ENCODE measurements at places on chromosomes 12 and 14.

DNA sequence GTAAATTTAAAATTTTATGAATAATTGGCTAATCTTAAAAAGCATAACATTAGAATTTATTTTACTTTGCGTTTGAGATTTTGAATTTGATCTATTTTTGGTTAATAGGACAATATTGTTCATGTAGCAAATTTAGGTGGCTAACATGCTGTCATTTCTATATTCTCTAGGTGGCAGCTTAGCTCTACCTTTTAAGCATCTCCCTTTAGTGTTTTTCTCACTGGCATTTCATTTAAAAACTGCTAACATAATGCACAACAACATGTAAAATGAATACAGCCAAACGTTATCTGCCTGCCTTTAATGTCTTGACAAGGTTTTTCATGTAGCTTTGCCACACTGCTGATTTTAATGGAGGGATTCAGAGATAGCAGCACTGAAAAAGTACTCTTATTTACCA is 272.4 kb upstream of the FBXO33 start:
- no peak for DNase-seq

DNA sequence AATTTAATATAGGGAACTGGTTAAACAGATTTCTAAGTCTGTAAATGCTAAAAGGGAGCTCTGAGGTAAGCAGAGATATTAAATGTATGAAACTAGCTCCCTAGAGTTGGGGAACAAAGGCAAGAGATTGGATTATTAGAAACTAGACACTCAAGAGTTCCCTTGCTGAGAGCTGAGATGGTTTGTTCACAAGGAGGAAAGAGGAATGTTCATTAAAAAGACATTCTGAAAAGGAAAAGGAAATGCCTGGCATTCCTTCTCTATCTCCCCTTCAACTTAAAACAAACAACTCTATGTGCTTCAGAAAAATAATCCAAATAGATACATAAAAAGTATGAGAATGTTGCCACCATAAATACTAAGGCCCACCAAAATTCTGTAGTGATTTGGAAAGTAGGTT is 73.7 kb downstream of the GALNT4 start:
- DNase-seq: no peak

DNA sequence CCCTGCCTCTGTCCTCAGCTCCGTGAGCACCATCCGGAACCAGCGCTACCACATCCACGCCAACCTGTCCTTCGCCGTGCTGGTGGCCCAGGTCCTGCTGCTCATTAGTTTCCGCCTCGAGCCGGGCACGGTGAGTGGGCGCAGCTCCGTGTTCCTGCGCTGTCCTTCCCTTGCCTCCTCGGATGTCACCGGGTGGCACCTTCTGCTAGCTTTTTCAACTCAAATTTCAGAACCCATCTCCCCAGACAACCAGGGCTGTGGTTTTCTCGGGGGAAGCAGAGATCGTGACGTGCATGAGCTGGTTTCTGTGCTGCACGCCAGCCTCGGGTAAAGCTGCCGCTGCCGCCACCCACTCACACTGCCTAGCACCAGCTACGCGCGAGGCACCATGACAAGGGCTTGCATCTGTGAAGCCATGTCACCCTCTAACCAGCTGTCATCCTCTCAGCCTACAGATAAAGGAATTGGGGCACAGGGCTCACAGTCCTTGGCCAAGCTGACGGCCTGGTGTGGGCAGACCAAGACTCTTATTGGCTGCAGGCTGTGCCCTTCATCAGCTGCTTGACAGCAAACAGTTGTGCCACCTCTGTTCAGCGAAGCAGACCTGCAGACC is 152.1 kb downstream of the ADGRD1 start:
- DNase-seq: peak; percentile 35

- DNase-seq: no peak
Measured at GRCh38 chr12:23428758-23429157, 520.7 kb downstream of the SOX5 start.

GRCh38 chr12:47458279-47458678 is 247.6 kb downstream of the RPAP3 start:
- no peak for DNase-seq

DNA sequence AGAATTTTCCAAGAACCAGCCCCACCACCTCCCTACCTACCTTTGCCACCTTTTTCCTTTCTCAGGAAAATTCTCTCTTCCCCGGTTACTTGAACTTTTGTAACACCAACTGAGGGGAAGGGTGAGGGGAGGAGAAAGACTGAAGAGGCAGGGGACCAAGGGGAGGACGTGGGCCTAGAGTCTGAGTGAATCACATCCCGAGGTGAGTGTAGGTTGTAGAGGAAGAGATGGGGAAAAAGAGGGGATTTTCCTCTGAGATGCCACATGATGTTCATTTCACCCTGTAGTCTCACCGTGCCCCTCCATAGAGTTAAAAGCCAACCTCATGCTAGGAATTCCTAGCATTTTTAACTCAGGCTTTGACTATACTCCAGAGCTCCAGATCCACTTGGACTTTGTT is 311.8 kb downstream of the RPAP3 start:
- DNase-seq: no peak

- DNase-seq: no peak
Measured at GRCh38 chr14:45135156-45135555, 574 bp upstream of the FANCM start.

DNA sequence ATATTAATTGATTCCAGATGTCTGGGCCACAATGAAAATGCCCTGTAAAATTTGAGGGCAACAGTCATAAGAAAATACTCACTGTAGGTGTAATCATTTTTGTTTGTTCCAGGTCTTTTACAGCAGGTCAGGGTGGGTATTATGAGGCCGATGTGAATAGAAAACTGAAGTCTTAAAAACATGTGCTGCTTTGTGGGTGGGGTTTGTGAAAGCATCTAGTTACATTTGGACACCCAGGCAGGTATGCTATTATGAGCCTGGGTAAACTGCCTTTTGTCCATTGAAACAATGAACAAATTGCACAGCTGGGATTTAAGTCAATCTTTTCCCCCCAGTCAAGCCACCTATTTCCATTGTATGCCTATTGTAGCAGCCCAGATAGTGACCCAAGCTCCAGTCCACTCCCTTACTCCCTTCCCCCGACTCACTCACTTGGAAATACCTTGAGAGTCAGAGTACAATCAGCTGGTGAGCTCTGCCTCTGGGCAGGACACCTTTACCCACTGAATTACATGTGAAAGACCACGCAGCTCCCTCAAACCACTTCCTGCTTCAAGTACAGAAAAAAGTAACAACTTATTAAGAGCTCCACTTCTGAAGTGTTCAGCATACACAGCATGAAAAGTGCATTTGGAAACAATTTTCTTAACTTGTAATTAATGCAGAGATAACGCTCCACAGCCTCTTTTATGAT is 1.8 kb downstream of the IGF1 start:
- DNase-seq: no peak

- no peak for DNase-seq
Measured at GRCh38 chr14:100007254-100007653, 58.0 kb upstream of the EVL start.

GRCh38 chr12:12405882-12406281 is 49.0 kb downstream of the BORCS5 start:
- no peak for DNase-seq

GRCh38 chr14:53758141-53758540 is 198.5 kb downstream of the BMP4 start:
- no peak for DNase-seq

GRCh38 chr12:16189849-16190248 is 87.6 kb downstream of the SLC15A5 start:
- no peak for DNase-seq

DNA sequence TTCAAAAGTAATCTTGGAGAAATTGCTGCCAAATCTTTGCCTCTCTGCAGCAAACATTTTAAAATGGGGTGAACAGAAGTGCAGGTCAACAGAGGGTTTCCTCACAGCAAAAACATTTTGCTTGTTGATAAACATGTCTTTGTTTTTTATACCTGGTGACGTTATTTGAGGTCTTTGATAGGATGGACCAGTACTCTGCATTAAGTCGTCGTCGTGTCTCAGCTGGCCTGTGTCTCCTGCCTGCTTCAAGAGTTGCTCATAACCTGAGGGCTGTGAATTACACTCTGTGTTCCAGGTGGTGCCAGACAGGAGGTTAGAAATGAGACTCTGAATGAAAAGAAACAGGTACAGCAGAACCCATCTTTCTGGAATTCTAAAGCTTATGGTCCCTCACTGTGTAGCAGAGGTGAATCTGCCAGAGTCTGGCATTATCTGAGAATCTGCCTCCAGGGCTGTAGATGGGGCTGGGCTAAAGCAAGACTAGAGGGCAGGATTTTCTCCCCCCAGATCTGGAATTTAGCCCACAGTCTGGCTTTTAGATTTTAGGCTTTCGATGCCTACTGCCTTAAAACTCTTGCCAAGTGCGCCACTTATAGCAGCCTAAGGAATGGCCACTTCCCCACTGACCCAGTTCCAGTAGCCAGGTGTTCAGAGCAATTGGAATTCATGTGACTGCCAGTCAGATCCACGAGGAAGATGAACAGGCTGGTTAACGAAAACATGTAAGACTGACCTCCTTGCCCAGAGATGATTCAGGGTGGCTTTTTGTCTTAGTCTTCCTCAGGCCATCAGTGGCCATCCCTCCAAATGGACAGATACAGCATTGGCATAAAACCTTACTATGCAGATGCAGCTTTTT is 161.2 kb downstream of the PRKCH start:
- no peak for DNase-seq

DNA sequence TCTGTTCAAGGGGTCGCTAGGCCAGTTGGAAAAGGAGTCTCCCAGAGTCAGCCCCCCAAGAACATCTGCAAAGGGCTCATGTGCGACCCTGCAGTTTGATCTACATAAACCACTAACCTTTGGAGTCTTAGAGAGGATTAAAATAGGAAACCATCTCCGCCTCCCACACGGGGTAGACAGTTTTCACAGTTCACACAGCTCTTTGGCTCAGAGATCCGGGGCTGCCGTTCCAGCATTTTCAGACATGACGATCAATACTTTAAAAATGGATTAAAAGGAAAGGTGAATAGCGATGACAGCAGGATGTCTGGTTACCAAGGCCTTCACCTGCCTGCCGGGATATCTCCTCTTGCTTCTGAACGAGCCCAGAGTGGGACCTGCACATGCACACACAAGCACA is 59.8 kb upstream of the BCL11B start:
- no peak for DNase-seq

GRCh38 chr14:105488781-105489541 is 2.1 kb upstream of the TEDC1 start:
- DNase-seq: no peak

GRCh38 chr12:4369548-4369947 is 10.0 kb downstream of the FGF23 start:
- no peak for DNase-seq

- no peak for DNase-seq
Measured at GRCh38 chr14:35818346-35819115, 7.6 kb upstream of the BRMS1L start.

GRCh38 chr12:39571351-39571750 is 48.3 kb downstream of the ABCD2 start:
- DNase-seq: no peak

DNA sequence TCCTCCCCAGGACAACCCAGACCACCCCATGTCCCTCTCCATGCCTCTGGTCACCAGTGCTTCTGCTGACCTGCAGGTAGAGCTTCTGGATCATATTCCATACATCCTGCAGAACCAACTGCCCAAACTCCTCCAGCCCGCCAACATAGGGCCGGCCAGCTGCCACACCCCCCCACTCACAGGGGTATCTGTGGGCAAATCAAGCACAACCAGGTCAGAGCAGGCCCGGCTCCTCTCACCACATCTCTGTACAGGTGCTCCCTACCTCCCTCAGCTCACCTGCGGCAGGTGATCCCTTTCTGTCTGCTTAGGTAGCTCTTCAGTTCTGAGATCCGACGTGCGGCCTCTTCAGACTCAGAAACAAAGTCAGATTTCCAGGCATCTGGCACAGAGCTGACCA is 29.0 kb downstream of the TEP1 start:
- no peak for DNase-seq

DNA sequence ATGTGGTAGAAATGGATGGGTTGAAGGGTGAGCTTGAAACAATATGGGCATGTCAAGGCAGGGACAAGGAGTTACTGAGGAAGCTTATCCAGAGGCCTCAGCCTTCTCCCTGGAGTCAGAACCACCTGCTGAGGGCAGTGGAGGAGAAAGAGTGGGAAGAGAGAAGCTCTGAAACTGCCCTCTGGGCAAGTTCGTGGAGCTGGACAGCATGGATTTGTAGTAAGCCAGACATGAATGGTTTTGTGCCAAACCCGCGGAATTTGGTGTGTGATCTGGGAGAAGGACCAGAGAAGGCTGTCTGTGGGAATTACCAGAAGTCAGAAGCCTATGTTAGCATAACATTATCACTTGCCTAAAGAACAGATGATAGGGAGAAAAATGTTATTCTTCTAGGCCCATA is 164.8 kb downstream of the SLC41A2 start:
- no peak for DNase-seq

DNA sequence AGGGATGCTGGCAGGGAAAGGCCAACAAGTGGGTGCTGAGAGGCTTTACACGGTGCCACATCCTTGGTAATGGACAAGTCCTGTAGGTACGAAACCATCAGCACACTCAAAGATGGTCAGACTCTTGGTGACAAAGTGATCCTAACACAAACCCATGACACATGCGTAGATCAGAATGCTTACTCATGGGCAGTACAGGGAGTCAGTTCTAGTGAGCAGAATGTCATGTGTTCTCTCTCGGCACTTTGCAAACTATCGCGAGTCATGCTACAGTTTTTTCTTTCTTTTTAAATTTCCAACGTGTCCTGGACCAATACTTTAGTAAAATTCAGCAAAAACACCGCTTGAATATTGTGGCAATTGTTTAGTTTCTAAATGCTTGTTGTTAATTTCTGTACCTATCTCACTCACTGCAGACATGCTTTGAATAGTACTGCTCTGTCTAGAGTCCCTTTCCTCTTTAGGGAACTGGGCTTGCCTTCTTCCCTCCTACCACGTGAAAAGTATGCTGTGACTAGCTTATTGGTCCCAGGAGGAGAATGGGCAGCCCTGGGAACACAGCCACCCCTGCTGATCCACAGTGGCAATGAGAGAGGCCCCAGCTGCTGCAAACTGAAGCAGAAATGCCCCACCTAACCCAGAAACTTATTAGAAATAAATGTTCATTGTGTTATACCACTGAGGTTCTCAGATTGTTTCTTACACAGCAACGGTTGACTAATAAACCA is 62.4 kb downstream of the UBR7 start:
- DNase-seq: no peak

DNA sequence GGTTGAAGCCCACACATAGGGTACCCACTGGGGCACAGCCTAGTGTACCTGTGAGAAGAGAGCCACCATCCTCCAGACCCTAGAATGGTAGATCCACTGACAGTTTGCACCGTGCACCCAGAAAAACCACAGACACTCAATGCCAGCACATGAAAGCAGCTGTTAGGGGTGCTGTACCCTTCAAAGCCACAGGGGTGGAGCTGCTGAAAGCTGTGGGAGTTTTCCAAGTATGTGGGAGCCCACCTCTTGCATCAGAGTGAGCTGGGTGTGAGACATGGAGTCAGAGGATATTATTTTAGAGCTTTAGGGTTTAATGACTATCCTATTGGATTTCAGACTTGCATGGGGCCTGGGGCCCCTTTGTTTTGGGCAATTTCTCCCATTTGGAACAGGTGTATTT is 30.5 kb downstream of the TSPAN19 start:
- no peak for DNase-seq

- DNase-seq: no peak
Measured at GRCh38 chr12:96986883-96987523, 79.9 kb downstream of the NEDD1 start.

All from activated CD4-positive, alpha-beta T cell treated with anti-CD3 and anti-CD28 coated beads, Interleukin-2, amount 50 U/mL, for 1 hour (primary cell).